ENCODE measurements at places on chromosomes 3 and 15. TPM values are rescaled to one million over a fixed set of nuclear protein-coding genes. Genes with fewer than 3 reads are reported as not detected.

SEC61A1 gene
- total RNA-seq: 128 TPM

TRH gene
- not detected for total RNA-seq

HHLA2 gene
- total RNA-seq: not detected

DNA sequence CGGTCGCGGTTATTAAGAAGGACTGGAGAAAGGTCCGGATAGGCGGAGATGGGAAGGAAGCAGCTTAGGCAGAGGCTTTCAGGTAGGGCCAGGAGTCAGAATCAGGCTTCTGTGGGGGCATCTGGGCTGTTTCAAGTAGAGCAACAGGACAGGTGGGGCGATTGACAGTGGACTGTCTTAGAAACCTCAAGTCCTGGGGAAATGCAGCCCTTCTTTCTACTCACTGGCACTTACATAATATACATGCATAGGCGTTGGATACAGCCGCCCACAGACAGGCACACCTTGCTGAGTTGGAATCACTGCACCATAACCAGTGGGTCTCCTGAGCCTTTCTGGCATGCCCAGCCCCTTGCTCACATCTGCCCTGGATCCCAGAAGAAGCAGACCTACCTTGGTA lies 730 bp downstream of the MYD88 start:
- peaks cover 35% of the 10 kb centered on the region for H3K4me1 ChIP-seq
- peaks cover 18% of the 10 kb centered on the region for H3K36me3 ChIP-seq
- no peaks in the 10 kb centered on the region for H3K27me3 ChIP-seq
- no peak for DNase-seq

GRCh38 chr3:182940266-182940808 lies 40.0 kb downstream of the DCUN1D1 start:
- no peaks in the 10 kb centered on the region for H3K4me1 ChIP-seq
- H3K4me3 ChIP-seq: no peak overlapping the region

DNA sequence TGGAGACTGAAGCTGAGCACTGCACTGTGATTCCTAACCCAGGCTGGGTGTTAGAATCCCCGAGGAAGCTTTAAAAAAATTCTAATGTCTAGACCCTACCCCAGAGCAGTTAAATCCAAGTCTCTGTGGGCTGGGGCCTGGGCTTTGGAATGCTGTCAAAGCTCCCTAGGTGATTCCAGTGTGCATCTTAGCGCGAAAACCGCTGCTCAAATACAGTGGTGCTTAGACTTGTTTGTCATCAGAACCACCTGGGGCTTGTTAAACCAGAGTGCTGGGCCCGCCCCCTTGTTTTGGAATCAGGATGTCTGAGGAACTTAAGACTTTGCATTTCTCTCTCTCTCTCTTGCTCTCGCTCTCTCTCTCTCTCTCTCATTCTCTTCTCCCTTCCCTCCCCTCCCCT lies 20.7 kb downstream of the RHCG start:
- no peaks in the 10 kb centered on the region for H3K4me1 ChIP-seq
- H3K27ac ChIP-seq: no peak overlapping the region
- no peaks in the 10 kb centered on the region for H3K36me3 ChIP-seq
- no peak for DNase-seq
- H3K27me3 ChIP-seq: peaks cover 17% of the 10 kb centered on the region

- no peak for DNase-seq
- H3K27me3 ChIP-seq: no peaks in the 10 kb centered on the region
- peaks cover 93% of the 10 kb centered on the region for H3K36me3 ChIP-seq
- peak overlapping the region; percentile 34 for H3K27ac ChIP-seq
- peaks cover 2% of the 10 kb centered on the region for H3K4me1 ChIP-seq
Measured at GRCh38 chr3:172311217-172311616, 137.0 kb downstream of the GHSR start.

SCG5 gene
- 2.4 TPM for total RNA-seq

DNA sequence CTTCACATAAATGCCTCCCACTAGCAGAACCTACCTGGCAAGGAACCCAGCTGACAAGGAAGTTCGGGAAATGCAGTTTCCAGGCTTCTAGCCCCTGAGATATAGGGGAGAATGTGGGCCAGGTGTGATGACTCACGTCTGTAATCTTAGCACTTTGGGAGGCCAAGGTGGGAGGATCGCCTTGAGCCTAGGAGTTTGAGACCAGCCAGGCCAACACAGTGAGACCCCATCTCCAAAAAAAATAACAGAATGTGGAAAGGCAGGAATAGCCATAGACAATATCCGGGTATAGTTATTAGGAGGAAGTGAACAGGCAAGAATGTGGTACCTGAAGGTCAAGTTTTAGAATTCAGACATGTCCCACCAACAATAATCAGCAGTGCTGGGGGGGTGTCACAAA lies 40.5 kb upstream of the SH3BP5 start:
- no peak overlapping the region for H3K4me3 ChIP-seq
- H3K27ac ChIP-seq: no peak overlapping the region
- peaks cover 7% of the 10 kb centered on the region for H3K27me3 ChIP-seq
- peaks cover 3% of the 10 kb centered on the region for H3K4me1 ChIP-seq
- no peaks in the 10 kb centered on the region for H3K36me3 ChIP-seq
- DNase-seq: no peak

GRCh38 chr3:125585595-125586223 lies 9.6 kb downstream of the OSBPL11 start:
- peaks cover 10% of the 10 kb centered on the region for H3K4me1 ChIP-seq
- H3K27me3 ChIP-seq: no peaks in the 10 kb centered on the region
- H3K36me3 ChIP-seq: peaks cover 4% of the 10 kb centered on the region
- H3K27ac ChIP-seq: no peak overlapping the region
- H3K4me3 ChIP-seq: no peak overlapping the region

TRPM1 gene
- total RNA-seq: not detected
